ENCODE measurements at places on chromosomes 1 and 21. TPM values are rescaled to one million over a fixed set of nuclear protein-coding genes. Genes with fewer than 3 reads are reported as not detected.

Gene GPR3
- total RNA-seq, result 0.65 TPM

Gene SPRR3
- total RNA-seq, result not detected

Gene PLPPR5
- total RNA-seq, result not detected

Gene OR2G6
- not detected for total RNA-seq

DNA sequence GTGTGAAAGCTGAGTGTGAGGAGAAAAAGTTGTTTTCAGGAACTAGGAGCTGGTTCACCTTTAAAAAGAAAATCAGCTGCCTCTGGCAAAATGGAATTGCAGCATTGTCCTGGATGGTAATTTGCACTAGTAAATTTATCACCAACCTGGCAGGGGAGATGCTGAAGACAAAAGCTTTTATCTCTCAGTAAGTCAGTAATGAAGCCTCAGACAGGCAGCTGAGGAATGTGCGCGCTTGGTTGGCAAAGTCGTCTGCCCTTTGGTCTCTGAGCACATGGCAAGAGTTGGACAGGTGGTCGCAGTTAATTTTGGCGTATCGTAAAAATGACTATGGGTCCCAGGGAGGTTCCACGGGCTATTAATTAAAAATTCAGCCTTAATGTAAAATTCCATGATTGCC is 131.9 kb downstream of the BACH1 start:
- DNase-seq, result no peak

- DNase-seq, result no peak
Measured at GRCh38 chr1:15663925-15664324, 20.2 kb upstream of the PLEKHM2 start.

DNA sequence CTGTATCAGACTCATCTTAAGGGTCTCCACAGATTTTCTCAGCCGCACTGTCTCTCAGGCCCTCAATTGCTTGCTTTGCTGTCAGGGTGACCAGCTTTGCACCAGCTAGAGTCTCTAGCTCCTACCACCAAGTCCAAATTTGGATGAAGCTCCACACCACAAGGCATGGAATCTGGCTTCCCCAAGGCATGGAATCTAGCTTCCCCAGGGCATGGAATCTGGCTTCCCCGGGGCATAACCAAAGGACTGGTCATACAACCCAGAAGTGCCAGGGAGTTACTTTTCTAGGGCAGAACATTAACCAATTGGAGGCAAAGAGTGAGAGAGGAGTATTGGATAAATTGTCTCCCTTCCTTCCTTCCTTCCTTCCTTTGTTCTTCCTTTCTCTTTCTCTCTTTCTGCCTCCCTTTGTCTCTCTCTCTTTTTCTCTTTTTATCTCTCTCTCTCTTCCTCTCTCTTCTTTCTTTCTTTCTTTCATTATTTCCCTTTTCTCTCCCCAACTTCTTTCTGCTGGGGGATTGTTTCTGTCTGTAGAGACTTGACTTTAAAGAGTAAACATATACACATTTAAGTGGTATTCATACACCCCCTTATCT is 76.9 kb upstream of the HAO2 start:
- DNase-seq, result no peak

GRCh38 chr1:42845866-42846256 is 552 bp upstream of the ZNF691 start:
- DNase-seq, result peak; percentile 24

DNA sequence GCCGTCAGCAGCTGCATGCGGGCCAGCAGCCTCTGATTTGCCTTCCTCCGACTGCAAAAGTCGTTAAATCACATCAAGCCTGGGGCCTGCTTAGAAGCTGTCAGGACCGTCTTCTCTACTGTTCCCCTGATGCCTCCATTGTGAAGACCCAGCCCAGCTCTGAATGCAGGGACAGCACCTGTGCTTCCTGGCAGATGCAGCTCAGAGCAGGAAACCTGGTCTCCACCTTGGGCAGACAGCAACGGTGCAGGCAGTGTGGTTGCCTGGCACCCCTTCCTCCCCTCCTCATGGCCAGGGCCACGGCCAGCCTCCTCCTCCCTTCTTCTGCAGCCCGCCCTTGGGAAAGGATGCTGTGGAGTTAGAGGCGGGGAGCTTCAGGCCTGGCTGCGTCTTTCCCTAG is 92.3 kb upstream of the COL6A1 start:
- no peak for DNase-seq

- DNase-seq, result no peak
Measured at GRCh38 chr1:32338637-32339145, 2.7 kb upstream of the MARCKSL1 start.

Gene SETD4
- 23.3 TPM for total RNA-seq

GRCh38 chr1:115060501-115060900 is 28.8 kb downstream of the TSPAN2 start:
- peak; percentile 16 for DNase-seq

GRCh38 chr1:238660849-238661248 is 725.5 kb upstream of the CHRM3 start:
- no peak for DNase-seq

Gene TRIM46
- 0.21 TPM for total RNA-seq

- DNase-seq, result no peak
Measured at GRCh38 chr1:183218971-183219615, 33.0 kb downstream of the LAMC2 start.

Gene NUF2
- 23.8 TPM for total RNA-seq

- DNase-seq, result no peak
Measured at GRCh38 chr21:35681946-35682345, 378.4 kb downstream of the SETD4 start.

GRCh38 chr1:90201467-90202358 is 206.8 kb downstream of the ZNF326 start:
- peak; percentile 47 for DNase-seq

GRCh38 chr1:8742022-8742924 is 75.2 kb downstream of the RERE start:
- no peak for DNase-seq

Gene DMAP1
- total RNA-seq, result 36.6 TPM

- DNase-seq, result no peak
Measured at GRCh38 chr1:1677718-1678580, 14.6 kb downstream of the SLC35E2B start.

- DNase-seq, result no peak
Measured at GRCh38 chr1:116015679-116016078, 39.4 kb downstream of the SLC22A15 start.

DNA sequence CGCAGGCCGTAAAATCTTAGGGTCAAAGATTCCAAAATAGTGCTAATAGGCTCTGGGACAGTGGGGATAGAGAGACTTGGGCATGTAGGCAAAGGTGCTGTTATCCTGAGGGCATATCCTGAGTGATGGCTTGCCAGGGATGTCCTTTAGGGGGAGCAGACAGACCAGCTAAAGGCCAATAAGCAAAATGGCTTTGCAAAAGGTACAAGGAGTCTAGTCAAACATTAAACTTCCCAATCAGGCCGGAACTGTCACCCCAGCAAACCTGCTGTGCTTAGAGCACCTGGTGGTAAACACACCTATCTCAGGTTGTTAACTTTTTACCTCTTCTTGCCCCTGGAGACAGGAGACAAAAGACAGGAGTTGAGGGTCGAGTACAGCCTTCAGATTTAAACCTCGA is 49.1 kb downstream of the TRABD2B start:
- DNase-seq, result peak; percentile 38

DNA sequence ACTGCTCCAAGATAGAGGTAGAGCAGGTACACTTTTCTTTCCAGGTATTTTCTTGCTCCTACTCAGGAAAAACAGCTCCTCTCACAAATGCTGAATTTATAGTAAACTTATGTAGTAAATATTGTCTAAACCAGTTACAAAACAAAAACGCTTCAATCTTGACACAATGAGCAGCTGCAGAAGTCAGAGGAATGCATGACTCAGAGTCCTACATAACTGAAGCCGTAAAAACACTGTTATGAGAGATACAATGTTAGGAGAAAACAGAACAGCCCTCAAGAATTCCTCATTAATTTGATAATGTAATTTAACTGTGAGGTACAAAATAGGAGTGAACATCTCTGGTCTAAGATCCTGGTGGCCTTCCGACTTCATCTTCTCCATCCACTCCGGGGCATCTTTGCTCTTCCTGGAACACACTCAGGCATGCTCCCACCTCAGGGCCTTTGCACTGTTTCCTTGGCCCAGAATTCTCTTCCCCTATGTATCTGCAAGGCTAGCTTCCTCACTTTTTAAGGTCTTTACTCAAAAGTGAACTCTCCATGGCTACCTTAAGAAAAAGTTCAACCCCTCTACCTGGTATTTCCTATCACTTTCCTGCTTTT is 138.5 kb downstream of the SLC45A1 start:
- DNase-seq, result peak; percentile 44

DNA sequence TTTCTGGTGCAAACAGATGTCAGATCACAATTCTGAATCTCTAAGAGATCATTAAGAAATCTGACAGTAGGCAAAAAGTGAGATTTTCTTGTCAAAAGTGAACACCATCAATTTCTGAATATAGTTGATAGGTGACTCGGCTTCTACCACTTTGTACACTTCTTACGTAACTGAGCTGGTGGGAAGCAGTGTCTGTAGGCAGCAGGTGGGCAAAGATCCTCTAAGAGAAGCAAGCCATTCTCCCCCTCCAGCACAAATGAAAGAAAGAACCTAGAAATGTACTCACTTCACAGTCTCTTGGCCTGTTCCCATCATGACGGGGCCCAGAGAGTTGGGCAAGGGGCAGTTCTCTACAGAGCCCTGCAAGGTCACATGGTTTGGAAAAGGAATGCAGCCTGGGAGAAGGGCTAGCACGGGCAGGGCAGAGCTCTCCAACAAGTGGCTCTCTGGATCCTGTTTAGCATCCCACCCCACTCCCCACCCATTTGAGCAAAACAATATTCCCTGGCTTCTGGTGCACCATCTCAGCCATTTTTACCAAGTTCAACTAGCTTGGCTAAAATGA is 412.6 kb downstream of the LTN1 start:
- DNase-seq, result no peak

DNA sequence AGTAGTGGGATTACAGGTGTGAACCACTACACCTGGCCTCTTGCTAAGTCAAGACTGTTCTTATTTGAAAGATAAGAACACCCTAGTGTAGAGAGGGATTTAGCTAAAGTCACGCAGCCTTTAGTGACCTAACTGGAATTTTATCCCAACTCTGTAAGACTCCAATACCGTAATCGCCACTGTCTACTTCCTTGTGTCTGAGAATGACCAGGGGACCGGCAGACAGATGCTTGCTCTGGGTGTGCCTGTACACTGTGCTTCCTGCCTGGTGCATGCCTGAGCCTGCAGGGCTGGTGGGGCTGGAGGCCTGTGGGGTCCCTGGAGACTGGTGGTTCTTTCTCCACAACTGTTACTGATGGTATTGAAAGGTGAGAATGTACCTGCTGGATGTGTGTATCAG is 15.3 kb downstream of the MFSD2A start:
- peak; percentile 25 for DNase-seq

Gene OPTC
- total RNA-seq, result not detected

- DNase-seq, result no peak
Measured at GRCh38 chr1:89429062-89429461, 65.2 kb downstream of the GBP6 start.

Gene CYP4A11
- not detected for total RNA-seq

Gene GSTM2
- 0.70 TPM for total RNA-seq

- DNase-seq, result peak; percentile 85
Measured at GRCh38 chr1:28091043-28091781, 2.8 kb upstream of the EYA3 start.
